ENCODE measurements at places on chromosomes 2 and 18. TPM values are rescaled to one million over a fixed set of nuclear protein-coding genes. Genes with fewer than 3 reads are reported as not detected.

Gene MTX2
- 12.4 TPM for total RNA-seq

Gene AQP12B
- not detected for total RNA-seq

Gene MALT1
- total RNA-seq = 90.1 TPM

Gene CRIM1
- total RNA-seq = 4.2 TPM

Gene SERPINB4
- not detected for total RNA-seq

Gene ARHGAP28
- not detected for total RNA-seq

Gene HRH4
- total RNA-seq = 0.17 TPM

Gene TACR1
- total RNA-seq = not detected

Gene HJURP
- 92.0 TPM for total RNA-seq

Gene CYP1B1
- 3.8 TPM for total RNA-seq

Gene ALPP
- not detected for total RNA-seq

Gene ARHGAP25
- total RNA-seq = 79.6 TPM

Gene PID1
- total RNA-seq = not detected

Gene SKOR2
- total RNA-seq = not detected

Gene CTIF
- total RNA-seq = 3.0 TPM

Gene CREG2
- total RNA-seq = 1.1 TPM

Gene KATNAL2
- total RNA-seq = 0.82 TPM

Gene TMEM17
- not detected for total RNA-seq

Gene LIPG
- 0.39 TPM for total RNA-seq

Gene RSAD2
- 12.7 TPM for total RNA-seq

Gene GULP1
- total RNA-seq = not detected

Gene ACTR1B
- 84.6 TPM for total RNA-seq

Gene CRYGD
- total RNA-seq = not detected

Gene GKN2
- total RNA-seq = not detected
